ENCODE measurements at places on chromosomes 5 and 9.

- DNase-seq, result no peak
These were observed 445.3 kb upstream of the ZNF462 start for GRCh38 chr9:106417685-106418084.

- DNase-seq, result no peak
These were observed 745.3 kb downstream of the NR2F1-AS1 start for GRCh38 chr5:92835712-92836111.

- no peak for DNase-seq
These were observed 140.8 kb downstream of the PRR16 start for GRCh38 chr5:120604884-120605283.

- DNase-seq, result no peak
These were observed 78.4 kb downstream of the GLDC start for GRCh38 chr9:6567140-6567591.

DNA sequence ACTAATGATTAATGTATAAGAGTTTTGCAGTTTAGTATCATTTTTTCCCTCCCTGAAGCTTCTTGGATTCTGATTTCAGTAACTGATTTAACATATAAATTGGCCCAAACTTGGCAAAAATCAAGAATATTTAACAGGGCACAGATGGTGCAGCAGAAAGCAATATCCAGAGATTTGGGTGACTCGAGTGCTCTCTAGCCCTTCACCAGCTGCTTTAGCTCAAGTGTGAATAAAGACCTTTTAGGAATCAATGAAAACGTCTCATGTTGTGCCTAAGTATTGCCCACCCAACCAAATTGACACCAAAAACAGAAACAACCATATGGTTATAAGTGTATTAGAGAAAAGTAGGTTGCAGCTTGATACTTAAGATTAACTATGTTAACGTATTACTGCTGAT, 933.4 kb upstream of the PTPRD start:
- no peak for DNase-seq

GRCh38 chr5:73950912-73951430, 325.0 kb downstream of the ARHGEF28 start:
- DNase-seq, result no peak

DNA sequence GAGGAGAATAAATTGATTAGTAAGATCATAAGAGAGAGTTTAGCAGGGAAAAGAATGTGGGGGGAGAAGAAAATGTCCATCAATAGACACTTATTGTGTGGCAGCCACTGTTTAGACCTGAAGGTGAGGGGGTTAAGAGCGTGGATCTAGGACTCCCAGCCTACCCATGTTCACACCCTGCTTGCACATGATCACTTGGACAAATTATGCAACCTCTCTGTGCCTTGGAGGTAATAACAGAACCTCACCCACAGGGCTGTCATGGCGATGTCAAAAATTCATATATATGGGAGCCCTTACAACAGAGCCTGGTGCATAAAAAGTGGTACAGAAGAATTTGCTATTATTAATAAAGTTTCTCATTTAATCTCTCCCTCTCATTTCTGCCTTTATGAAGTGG, 86.0 kb upstream of the EQTN start:
- DNase-seq, result no peak

DNA sequence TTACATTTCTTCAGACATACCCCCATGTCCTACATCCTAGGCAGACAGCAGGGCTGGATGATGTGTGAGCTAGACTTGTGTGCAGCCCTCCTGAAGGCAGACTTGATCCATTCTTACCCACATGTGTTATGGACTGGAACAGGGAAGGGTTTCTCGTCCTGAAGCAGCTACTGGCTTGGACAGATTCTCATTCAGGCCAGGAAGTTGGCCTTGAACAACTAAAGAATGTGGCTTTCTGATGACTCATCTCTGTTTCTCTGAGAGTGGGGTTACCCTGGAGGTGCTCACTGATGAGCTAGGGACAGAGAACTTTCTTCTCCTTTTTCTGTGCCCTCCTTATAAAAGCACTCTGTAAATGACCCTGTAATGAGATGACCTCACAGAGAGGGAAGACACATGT, 246.5 kb downstream of the PCSK5 start:
- no peak for DNase-seq

GRCh38 chr9:129289883-129290282, 111.8 kb upstream of the IER5L start:
- no peak for DNase-seq

GRCh38 chr5:82798676-82799075, 278.5 kb downstream of the TMEM167A start:
- no peak for DNase-seq

- DNase-seq, result no peak
These were observed 123.6 kb downstream of the SAXO1 start for GRCh38 chr9:18909140-18910018.

GRCh38 chr9:125440411-125440810, 178.8 kb downstream of the GAPVD1 start:
- DNase-seq, result no peak

- DNase-seq, result no peak
These were observed 36.6 kb upstream of the RAPGEF1 start for GRCh38 chr9:131776473-131776872.

DNA sequence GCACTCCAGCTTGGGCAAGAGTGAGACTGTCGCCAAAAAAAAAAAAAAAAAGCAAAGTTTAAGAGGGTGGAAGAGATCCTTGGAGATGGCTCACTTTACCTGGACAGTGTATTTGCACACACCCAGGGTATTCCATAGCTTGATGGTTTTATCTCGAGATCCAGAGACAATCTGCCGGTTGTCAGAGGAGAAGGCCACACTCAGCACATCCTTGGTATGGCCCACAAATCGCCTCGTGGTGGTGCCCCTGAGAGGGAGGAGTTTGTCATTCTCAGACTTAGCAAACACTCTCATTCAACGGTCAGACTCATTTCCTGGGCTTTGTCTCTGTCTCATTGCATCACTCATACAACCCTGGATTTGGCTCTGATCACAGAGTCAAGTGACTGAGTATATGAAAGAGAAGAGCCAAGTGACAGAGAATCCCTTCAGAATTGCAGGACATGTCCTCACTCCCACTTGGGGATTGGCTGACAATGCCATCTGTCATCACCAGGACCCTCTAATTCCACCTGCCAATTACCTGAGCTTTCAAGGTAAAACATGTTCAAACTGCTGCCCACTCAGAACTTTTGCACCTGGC, 2.2 kb downstream of the RACK1 start:
- no peak for DNase-seq

DNA sequence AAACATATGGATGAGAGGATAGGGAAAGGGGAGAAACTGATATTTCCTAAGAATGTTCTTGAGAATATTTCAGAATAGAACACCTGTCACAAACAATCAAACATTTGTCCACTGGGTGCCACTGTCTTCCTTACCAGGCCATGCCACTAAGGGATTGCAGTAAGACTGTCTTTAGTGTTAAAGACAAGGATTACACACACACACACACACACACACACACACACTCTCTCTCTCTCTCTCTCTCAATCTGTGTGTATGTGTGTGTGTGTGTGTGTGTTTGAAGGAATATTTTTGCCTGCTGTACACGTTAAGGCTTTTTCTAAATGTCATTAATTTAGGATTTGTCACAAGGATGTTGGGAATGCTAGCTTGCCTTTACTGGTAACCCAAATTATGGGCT, 54.4 kb downstream of the CCDC192 start:
- DNase-seq, result no peak

Data from pancreas (tissue), 10 donors.